ENCODE measurements at places on chromosomes 11 and 22. TPM values are rescaled to one million over a fixed set of nuclear protein-coding genes. Genes with fewer than 3 reads are reported as not detected.

TMPRSS4 gene
- not detected for total RNA-seq

IGSF22 gene
- 4.5 TPM for total RNA-seq

SERPING1 gene
- total RNA-seq: 3.7 TPM

CASP4 gene
- total RNA-seq: 76.8 TPM

CEP126 gene
- 3.4 TPM for total RNA-seq

OR4A16 gene
- not detected for total RNA-seq

SLC29A2 gene
- total RNA-seq: 18.9 TPM

APLNR gene
- not detected for total RNA-seq

PANX2 gene
- not detected for total RNA-seq

AGBL2 gene
- 11.3 TPM for total RNA-seq

TSSC4 gene
- total RNA-seq: 43.6 TPM

C11orf16 gene
- total RNA-seq: not detected

MMP11 gene
- 1.9 TPM for total RNA-seq

NLRX1 gene
- total RNA-seq: 19.5 TPM

RASSF10 gene
- not detected for total RNA-seq

CALCB gene
- total RNA-seq: 1.1 TPM

GTSE1 gene
- not detected for total RNA-seq

KCNE3 gene
- total RNA-seq: 0.30 TPM

KIF18A gene
- total RNA-seq: 0.79 TPM

NAALADL1 gene
- total RNA-seq: 18.8 TPM

OR5A1 gene
- not detected for total RNA-seq

PVALB gene
- total RNA-seq: not detected

MYO18B gene
- 0.89 TPM for total RNA-seq

ADM2 gene
- 1.3 TPM for total RNA-seq

TMEM132A gene
- not detected for total RNA-seq

APOL6 gene
- total RNA-seq: 41.7 TPM

ANKK1 gene
- 2.8 TPM for total RNA-seq

LSP1 gene
- total RNA-seq: 248 TPM

GPR83 gene
- total RNA-seq: 0.10 TPM

RAG2 gene
- not detected for total RNA-seq

OR5P2 gene
- not detected for total RNA-seq

PHRF1 gene
- total RNA-seq: 52.9 TPM

DGAT2 gene
- total RNA-seq: 8.5 TPM

ROBO4 gene
- total RNA-seq: 0.19 TPM

TTC9C gene
- 53.0 TPM for total RNA-seq

MED15 gene
- 169 TPM for total RNA-seq

YIF1A gene
- 34.1 TPM for total RNA-seq

CCDC116 gene
- 0.31 TPM for total RNA-seq

HOATZ gene
- total RNA-seq: not detected

HYOU1 gene
- 111 TPM for total RNA-seq

ASPHD2 gene
- 1.8 TPM for total RNA-seq

KRTAP5-1 gene
- not detected for total RNA-seq

AIFM3 gene
- total RNA-seq: 0.53 TPM

BIK gene
- total RNA-seq: 2.6 TPM

RAB30 gene
- 9.1 TPM for total RNA-seq

LRRC32 gene
- 0.08 TPM for total RNA-seq

PRRG4 gene
- 0.11 TPM for total RNA-seq

CCND1 gene
- 0.35 TPM for total RNA-seq

GRIA4 gene
- total RNA-seq: not detected

KDM4F gene
- total RNA-seq: not detected

MRGPRX3 gene
- total RNA-seq: not detected

OSBP gene
- total RNA-seq: 48.6 TPM

WBP2NL gene
- total RNA-seq: 5.7 TPM

Measured in naive thymus-derived CD4-positive, alpha-beta T cell (primary cell).